ENCODE measurements at places on chromosomes 13 and 19.

DNA sequence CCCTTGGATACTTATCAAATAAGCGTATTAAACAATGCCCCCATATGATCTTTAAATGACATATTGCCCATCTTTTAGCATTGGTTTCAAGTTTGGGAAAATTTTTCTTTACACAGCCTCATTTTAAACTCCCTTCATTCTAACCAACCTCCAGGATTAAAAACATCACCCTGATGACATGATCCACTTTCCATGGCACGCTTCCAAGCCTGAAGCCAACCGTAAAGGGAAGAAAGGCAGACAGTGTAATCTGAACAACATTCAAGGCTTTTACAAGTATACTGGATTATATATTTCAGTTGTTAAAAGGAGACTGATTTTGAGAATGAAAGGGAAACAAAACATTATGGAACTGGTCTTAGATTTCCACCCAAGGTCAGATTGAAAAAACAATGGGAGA lies 1721.9 kb downstream of the OLFM4 start:
- no peak for DNase-seq

DNA sequence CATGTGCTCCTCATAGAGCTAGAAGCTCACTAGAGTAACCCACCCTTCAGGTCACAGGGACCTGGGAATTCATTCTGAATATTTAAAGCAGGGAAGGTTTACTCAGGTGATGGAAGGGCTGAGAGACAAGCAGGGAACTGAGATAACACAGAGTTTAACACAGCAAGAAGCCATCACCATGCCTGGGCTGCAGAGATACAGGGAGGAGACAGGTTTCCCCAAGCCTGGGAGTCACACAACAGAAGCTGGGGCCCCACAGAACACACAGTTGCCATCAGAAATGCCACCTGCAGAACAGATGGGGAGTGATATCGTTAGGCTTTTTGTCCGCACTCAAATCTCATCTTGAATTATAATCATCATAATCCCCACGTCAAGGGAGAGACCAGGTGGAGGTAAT lies 7.9 kb upstream of the CYSLTR2 start:
- no peak for DNase-seq

DNA sequence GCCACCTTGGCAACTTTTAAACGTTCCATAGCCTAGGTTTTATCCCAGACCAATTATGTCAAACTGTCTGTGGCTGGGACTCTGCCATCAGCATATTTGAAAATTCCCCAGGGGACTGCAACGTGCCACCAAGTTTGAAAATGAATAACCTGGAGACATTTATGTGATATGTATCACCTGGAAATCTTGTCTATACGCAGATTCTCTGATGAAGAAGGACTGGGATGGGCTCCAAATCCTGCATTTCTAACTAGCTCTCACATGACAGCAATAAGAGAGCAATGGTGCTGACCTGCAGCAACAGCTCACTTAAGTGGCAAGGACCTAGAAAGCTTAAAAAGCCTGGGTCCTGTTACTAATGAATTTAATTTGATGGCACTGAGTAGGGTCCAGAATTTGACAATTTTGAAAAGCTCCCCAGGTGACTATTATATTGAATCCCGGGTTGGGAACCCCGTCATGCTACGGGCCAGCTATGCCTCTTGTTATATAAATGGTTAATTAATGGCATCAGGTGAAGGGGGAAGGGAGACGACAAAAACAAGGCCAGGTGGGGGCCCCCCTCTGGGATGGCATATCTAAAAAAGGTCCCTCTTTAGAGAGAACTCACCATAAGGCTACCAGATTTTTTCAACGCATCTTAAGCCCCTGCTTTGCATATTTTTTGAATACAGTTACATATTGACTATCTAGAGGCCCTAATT lies 213.7 kb downstream of the ZIC5 start:
- DNase-seq: no peak

GRCh38 chr13:113091211-113091771 lies 14.3 kb upstream of the F7 start:
- DNase-seq: no peak

GRCh38 chr19:46422344-46422743 lies 6.4 kb downstream of the PNMA8C start:
- no peak for DNase-seq

- DNase-seq: no peak
These were observed 1356.6 kb downstream of the SLITRK5 start for GRCh38 chr13:89027694-89028306.

DNA sequence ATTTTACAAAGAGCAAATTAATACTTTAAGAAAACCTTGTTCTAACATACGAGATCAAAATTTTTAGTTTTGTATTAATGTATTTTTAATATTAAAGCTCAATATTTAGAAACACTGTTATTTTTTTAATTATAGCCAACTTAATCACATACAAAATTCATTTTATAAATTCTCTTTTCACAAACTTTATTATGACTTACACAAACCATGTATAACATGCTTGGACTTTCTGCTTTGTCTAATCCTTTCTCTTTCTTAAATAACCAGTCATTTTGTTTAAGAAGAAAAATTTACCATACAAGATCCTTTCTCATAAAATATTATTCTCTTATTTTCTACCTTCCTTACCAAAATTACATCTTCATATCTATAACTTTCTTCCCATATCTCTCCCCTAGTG lies 62.2 kb downstream of the CYSLTR2 start:
- DNase-seq: no peak

DNA sequence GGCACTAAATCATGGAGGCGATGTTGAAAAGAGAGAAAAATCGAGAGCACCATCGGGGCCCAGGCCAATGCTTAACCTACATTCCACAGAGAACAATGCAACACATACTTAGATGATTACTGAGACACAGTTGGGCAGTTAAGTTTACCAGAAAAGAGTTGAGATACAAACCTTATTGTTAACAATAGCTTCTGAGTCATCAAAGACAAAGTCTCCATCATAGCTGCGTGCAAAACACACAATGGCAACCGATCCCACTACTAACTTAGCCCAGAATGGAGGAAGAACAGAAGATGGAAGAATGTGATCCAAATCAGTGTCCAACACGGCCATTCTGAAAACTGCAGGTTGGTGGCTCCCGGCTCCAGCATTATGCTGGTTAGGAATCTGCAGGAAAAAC lies 6.2 kb downstream of the TMTC4 start:
- DNase-seq: no peak

DNA sequence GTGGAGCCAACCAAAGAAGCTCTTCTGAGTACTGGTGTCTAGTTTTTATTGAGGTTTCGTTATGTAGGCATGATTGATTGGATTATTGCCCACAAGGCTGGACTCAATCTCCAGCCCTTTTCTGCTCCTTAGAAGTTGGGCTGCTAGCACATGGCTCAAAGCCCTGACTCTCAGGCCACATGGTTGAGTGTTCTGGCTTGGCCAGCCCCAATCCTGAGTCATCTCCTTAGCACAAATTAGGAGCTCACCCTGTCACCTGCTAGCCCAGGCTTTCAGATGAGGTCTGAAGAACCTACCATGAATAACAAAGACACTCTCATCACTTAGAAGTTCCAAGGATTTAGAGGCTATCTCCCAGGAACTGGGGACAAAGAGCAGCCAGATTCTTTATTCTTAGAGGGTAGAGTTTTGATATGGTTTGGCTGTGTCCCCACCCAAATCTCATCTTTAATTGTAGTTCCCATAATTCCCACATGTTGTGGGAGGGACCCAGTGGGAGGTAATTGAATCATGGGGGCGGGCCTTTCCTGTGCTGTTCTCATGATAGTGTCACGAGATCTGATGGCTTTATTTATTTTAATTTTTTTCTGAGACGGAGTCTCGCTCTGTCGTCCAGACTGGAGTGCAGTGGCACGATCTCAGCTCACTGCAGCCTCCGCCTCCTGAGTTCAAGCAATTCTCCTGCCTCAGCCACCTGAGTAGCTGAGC lies 11.3 kb downstream of the DPY19L3 start:
- no peak for DNase-seq

- DNase-seq: no peak
These were observed 53.4 kb downstream of the TSSK6 start for GRCh38 chr19:19461671-19462622.

DNA sequence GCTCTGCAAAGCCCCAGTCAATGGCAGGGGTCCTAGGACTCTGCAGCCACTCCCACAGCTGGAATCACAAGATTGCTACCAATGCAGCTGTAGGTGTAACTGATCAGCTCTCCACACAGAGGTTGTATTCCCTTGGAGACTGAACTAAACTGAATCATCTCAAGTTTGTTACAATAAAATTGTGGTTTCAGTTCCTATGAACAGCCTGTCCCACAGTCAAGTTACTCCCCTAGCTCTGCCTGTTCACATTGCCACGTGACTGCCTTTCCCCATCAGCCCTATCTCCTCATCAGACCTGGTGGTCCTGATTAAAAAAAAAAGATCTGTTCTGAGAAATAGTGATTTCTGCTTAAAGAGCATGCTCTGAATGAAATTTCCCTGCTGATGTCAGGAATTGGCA lies 287.9 kb upstream of the NBEA start:
- no peak for DNase-seq

GRCh38 chr13:52348983-52349780 lies 56.8 kb downstream of the THSD1 start:
- DNase-seq: no peak

- DNase-seq: no peak
These were observed 17.5 kb upstream of the NWD1 start for GRCh38 chr19:16702123-16702522.

DNA sequence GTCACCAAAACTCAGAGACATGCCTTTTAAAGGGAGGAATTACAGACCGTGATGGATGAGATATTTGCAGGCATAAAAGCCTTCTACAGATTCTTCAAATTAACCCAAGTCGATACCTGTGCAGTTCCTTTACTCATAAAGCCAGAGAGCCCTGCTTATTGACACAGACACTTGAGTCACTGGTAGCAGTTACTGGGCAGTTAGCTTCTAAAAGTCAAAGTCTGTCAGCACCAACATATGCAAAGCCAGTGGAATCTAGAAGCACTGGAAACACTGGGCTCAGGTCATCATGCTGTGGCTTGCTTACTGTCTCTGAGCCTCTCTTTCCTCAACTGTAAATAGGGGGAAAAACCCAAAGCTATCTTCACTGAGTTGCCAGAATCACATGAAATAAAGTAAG lies 25.7 kb upstream of the LRCH1 start:
- no peak for DNase-seq

GRCh38 chr19:3760871-3761361 lies 576 bp downstream of the APBA3 start:
- DNase-seq: no peak

- DNase-seq: no peak
These were observed 113.4 kb upstream of the UQCRFS1 start for GRCh38 chr19:29326351-29326750.

DNA sequence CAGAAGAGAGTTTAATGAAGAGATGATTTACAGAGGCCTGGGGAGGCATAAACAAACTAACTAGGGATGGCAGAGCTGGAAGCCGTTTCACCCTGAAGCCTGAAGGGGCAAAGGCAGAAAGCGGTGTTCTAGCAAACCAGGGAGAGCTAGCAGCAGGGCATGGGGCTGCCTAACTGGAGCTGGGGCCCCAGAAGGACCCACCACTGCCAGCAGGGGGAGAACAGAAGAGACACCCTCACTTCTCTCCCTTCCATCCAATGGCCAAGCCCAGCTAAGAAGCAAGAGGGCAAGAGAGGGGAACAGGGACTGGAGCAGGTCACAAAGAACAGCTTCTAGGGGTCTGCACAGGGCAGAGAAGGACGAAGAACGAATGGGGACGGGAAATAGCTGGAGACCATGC lies 195.5 kb downstream of the KATNAL1 start:
- DNase-seq: no peak

GRCh38 chr19:17025991-17026658 lies 485 bp downstream of the CPAMD8 start:
- no peak for DNase-seq

DNA sequence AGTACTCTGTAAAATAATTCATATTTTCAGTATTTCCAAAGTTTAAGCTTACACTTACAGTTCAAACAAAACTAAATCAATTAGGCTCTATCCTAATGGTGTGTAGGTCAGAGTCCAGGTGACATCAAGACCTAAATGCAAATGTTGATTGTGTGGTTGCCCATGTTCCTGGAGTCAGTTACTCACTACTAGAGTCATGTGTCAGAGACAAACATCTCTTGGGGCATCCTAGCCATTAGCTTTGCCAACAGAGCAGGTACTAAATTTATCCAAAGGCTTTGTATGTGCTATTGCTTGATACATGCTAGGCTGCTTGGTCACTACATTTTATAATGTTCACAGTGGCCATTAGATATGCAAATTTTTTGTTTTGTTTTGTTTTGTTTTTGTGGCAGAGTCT lies 11.7 kb downstream of the SPRY2 start:
- no peak for DNase-seq

- DNase-seq: no peak
These were observed at the start of gene TEX26 for GRCh38 chr13:30932481-30933353. Gene TEX26, plus strand, starts transcription at chr13:30932656. Its CDS starts 60 bp downstream, at chr13:30932716.

- DNase-seq: no peak
These were observed 156.4 kb downstream of the COL4A1 start for GRCh38 chr13:110150384-110151101.

GRCh38 chr13:106507560-106508274 lies 27.7 kb downstream of the EFNB2 start:
- no peak for DNase-seq

GRCh38 chr13:23636360-23636759 lies 66.1 kb downstream of the TNFRSF19 start:
- DNase-seq: no peak

GRCh38 chr19:49983645-49984229 lies 22.8 kb upstream of the SIGLEC11 start:
- DNase-seq: no peak

DNA sequence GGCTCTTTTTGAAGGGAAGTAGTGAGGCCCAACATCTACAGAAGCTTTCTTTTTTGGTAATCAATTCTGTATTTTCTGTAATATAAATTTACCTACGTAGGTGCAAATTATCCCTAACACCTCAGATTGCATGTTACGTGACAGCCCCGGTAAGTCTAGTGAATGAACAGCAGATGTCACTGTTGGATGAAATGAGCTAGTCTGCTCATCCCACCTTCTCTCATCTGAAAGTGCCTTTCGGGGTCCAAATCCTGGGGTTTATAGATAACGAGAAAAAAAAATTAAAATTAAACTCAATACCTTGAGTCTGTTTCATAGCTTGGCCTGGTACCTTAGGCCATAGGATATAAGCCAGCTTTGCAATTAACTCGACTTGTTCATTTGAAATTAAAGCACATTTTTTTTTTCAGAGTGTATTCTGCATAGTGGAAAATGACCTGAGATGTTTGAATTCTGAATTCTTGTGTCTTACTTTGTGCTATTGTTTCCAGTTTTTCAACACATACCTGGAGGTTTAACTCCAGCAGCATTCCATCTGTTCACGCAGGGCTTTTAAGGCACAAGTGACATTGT lies 548.2 kb downstream of the GPC5 start:
- DNase-seq: no peak
